HFFc6 (cell line): ENCODE measurements at places on chromosomes 13 and 19.
A peak's percentile ranks its signal among the peaks of the same experiment; 100 is the strongest.

DNA sequence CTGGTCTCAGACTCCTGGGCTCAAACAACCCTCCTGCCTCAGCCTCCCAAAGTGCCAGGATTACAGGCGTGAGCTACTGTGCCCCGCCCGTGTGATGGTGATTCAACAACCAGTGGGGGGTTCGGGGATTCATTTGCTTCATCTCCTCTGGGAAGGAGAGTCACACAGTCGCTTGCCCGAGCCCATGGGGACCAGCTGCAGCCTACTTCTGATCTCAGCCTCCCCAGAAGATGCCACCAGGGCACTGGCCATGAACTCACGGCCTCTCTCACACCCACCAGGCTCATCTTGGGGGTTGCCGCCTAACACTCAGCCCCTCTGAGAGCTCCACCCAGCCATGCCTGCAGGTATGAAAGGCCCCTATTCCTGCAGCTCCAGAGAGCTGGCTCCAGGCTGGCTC, 6.8 kb downstream of the TOMM40 start:
- DNase-seq, result no peak

DNA sequence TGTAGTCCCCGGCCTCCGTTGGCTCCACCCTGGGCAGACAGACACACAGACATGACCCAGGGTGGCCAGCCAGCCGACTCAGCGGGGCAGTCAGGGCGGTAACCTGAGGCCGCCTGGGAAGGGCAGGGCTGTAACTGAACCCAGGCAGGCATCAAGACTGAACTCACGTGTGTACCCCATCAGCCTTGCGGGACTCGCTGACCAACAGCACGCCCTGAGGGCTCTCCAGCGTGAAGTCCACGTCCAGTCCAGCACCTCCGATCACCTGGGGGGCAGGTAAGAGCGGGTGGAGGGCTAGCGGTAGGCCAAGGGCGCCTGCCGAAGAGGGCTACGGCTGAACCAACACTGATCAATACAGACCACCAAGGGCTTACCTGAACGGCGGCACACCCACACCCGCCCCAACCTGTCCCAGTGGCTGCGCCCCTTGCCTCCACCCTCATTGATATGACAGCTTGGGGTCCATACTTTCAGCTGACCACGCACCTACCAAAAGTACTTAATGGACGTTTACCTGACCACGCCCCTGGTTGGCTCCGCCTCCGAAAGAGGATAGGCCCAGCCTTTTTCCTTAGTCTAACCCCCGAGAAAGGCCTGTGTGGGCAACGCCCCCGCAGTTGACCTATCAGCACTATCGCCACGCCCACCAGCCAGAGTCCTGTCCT, 791 bp downstream of the TMED1 start:
- no peak for DNase-seq

DNA sequence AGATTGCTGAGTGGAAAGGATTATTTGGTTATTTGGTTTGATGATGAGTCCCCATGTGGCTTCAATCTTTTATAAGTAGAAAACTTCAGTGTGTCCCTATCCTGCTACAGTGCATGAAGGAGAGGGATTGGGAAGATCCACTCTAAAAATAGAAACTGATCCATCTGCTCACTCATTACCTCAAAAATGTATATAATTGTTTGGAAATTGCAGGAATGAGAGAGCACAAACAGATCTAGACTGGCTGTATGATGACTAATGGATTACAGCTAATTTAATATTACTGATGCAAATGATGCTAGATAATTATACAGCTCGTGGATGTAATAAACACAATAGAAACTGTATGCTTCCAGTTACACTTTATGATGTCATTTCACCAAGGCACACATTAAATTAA, 625.3 kb upstream of the PRR20A start:
- no peak for DNase-seq

- DNase-seq, result no peak
These were observed 580 bp downstream of the AP2A1 start for GRCh38 chr19:49767381-49767780.

DNA sequence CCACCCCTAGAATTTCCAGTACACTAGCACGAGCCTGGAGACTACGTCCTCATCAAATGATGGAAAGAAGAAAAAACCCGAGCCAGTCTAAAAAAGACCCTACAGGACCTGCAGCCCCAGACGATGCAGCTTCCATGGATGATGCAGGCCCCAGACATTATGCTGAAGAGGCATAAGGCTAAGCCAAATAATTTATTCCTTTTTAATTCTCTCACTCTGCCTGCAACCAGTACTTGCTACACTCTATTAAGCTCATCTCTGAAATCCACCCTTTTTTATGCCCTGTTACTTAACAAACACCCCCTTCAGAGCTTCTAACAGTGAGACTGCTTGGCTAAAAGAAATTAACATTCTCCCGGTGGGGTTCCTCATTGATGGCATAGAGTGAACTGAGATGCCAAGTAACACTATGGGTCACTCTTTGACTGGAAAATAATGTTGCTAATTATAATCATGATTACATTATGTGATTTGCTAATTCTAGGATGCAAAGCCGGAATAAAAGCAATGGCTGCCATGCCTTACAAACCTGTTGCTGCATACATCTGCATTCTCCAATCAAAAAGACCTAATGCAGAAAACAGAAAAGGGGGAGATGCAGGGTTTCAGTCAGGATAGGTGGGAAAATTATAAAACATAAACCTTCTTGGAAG, 1462.4 kb downstream of the UQCRFS1 start:
- DNase-seq, result no peak

DNA sequence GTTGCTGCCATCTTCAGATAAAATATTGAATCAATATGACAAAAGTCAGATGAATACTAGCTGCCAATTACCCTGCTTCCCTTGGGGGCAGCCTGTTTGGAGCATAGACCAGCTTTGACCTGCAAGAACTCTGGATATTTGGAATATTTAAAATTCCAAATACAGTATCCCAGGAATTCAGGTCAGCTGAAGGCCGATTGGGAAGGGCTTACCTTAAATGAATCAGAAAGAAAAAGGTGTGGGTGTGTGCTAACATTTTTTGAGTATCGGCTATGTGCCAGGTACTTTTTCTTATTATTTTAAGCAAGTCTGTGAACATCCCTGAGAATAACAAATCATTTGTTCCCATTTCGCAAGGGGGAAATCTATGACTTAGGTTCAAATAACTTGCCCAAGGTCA, 1.8 kb upstream of the RUBCNL start:
- DNase-seq, result no peak

GRCh38 chr13:21971662-21972621, 301.1 kb downstream of the FGF9 start:
- no peak for DNase-seq

- DNase-seq, result no peak
These were observed 103.5 kb downstream of the FOXO1 start for GRCh38 chr13:40562975-40563349.

DNA sequence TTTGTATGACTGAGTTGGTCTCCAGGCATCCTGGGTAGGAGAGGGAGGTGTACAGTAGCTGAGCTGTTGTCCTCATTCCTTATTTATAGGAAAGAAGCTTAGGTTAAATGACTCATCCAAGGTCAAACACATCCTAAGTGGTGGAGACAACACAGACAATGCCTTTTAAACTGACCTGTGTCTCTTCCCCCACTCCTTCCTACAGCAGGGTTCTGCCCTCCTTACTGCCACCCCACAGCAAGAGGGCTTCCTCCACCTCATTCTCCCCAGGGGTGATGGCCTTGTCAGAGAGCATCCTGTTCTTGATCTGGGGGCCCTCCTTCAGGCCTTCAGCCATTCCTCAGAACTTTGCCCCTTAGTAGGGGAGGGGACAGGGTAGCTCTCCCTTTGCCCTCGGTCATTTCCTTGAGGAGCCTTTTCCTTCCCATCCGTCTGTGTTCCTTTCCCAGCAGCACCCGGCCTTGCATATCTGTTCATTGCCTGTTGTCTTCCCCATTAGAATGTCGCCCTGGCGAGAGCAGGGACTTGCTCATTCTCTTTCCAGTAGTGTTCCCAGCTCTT, 48.2 kb upstream of the GPI start:
- DNase-seq, result peak; percentile 55

DNA sequence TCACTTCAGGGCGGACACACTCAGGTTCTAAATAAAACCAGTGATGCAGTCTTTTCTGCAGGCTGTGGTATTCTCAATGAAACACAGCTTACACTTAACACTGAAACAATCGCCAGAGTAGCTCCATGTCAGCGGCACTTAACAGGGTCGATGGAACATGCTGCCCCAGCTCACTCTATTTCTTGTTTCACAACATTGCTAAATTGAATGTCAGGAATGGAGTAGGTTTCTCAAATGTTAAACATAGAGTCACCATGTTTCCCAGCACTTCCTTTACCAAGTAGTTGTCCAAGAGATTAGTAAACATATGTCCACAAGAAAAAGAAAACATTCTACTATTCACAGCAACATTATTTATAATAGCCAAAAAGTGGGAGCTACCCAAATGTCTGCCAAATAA, 306.9 kb downstream of the SLITRK6 start:
- DNase-seq, result no peak

- DNase-seq, result peak; percentile 23
These were observed 125.7 kb downstream of the ZNF675 start for GRCh38 chr19:23561341-23561740.

DNA sequence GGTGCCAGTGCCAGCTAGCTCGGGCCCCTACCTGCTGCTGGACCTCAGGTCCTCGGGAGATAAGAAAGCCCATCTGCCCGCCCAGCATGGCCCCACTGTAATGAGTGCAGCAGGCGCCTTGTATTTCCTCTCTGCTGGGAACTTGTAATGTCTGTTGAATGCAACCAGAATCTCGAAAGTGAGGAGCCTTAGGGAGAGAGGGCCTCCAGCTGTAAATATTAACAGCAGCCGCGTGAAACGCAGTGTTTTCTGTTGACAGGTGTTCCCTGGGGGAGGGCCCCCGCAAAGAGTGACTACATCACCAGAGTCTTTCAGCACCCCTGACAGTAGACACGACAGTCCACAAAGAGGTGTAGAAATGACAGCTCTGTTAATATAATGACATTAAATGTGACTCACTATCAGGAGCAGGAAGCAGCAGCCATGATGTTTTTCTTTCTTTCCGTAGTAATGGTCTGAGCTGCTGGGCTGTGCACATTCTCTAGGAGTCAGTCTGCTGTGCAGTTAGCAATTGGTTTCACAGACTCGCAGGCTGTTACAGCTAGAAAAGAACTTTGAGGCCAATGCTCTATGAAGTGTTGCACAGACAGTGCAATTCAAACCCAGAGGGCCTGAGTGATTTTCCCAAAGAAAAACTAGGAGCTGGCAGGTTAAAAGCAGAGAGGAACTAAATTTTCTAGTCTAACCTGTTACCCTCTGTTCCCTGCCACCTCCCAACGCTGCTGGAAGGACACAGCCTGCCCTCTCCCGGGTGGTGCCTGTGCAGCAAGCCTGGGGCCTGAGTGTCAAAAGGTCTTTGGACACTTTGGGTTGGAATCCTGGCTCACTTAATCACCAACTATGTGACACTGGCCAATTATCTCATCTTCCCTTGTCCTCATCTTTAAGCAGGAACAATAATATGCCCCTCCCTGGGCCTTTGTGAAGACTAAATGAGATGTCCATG, 58.6 kb upstream of the WASF3 start:
- peak; percentile 34 for DNase-seq

DNA sequence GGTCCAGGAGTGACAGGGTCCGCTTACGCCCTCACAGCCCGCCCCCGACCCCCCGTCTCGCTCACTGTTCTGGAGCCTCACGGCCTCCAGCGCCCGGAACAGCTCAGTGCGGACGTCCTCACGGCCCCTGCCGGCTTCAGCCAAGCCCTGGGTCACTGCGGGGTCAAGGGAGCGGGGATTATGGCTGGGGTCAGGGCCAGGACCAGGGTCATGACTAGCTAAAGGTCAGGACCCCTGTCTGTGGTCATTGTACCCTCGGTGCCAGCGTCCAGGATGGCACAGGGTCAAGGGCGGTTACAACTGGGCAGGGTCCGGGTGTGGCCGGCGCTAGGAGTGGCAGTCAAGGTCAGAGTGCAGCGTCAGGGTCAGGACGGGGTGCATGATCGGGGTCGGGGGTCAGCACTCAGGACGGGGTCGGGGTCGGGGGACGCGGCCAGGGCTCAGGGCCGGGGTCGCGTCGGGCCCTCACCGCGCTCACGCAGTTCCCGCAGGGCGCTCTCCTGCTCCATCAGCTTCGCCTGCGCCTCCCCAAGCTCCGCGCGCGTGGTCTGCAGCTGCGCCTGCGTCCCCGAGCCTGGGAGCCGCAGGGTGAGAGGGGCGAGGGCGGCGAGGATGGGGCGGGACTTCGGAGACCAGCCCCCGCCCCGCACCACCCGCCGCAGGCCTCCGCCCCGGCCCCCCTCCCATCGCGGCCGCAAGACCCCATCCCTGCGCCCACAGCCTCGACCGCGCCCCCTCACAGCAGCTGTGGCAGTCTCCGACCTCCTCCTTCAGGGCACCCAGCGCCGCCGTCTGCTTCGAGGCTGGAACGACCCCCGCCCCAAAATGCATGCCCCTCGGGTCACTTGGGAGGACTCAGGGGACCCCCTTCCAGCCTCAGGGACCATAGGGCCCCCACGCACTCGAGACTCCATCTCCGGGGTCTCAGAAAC, 1.4 kb downstream of the CLEC4G start:
- no peak for DNase-seq

DNA sequence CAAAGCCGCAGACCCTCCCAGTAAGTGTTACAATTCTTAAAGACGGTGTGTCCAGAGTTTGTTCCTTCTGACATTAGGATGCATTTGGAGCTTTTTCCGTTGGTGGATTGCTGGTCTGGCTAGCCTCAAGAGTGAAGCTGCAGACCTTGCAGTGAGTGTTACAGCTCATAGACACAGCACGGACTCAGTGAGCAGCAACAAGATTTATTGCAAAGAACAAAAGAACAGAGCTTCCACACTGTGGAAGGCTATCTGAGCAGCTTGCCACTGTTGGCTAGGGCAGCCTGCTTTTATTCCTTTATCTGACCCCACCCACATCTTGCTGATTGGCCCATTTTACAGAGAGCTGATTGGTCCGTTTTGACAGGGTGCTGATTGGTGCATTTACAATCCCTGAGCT, 242.8 kb upstream of the SGCG start:
- DNase-seq, result no peak

DNA sequence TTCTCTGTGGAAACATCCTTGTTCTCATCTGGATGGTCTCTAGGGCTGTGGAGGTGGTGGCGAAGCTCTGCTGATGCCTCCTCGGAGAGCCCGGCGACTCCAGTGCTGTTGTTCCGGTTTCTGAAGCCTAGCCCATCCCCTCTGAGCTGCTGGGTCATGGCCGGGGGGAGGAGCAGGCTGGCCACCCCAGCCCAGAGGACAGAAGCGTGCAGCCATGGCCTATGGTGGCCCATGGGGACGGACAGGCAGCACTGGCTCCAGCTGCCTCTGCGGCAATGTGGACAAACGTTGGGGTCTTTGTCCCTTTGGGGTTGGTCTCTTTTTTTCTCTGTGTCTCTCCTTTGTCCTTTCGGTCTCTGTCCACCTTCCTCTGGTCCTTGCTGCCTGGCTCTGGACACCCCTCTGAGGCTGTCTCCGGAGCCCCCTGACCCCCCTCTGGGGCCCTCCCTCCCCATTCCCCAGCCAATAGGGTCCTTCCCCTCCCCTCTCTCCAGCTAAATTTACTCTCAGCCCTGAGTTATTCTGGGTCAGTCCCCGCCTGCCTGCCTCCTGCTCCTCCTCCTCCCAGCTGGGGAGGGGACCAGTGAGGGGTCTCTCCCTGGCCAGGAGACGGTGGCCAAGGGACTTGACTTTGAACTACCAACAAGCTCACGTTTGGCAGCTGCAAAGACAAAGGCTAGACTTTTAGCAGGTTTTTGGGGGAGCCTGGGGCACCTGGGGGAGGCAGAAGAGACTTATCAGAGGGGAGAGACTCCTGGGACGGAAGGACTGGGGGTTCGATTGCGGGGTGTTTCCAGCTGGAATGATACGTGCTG, at the start of gene HRC:
Gene HRC, minus strand, starts transcription at position 392 of the 815 bp plus-strand sequence. Its CDS starts 159 bp downstream, at position 233.
- DNase-seq, result no peak
